PC-3 (cell line): ENCODE measurements at places on chromosomes 13 and 19.
A peak's percentile ranks its signal among the peaks of the same experiment; 100 is the strongest.

DNA sequence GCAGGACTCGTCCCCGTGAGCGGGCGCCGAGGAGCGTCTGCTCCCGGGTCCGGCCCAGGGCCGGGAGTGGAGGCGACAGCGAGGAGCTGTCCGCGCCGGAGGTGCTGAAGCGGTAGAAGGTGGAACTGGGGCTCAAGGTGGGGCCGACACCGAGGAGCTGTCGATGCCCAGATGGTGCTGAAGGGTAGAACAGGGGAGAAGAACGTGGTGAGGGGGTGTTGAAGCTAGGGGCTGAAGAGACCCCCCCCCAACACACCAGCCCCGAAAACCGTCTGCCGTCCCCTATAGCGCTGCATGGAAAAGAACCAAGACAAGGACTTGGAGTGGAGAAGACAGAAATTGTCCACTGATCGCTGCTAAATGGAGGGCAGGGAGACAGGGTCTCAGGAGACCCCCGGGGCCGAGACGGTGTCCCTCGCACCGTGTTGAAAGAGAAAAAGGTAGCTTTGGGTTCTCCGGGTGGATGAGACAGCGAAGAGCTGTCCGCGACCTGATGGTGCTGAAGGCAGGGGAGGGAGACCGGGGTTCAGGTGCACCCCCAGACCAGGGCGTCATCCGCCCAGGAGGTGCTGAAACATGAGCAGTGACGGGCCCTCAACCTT is 7.1 kb upstream of the PDE4C start:
- DNase-seq, result peak; percentile 69

GRCh38 chr13:83536941-83537340 is 345.3 kb downstream of the SLITRK1 start:
- DNase-seq, result peak; percentile 19

- DNase-seq, result peak; percentile 81
These were observed 5.1 kb downstream of the BBC3 start for GRCh38 chr19:47225746-47226425.

DNA sequence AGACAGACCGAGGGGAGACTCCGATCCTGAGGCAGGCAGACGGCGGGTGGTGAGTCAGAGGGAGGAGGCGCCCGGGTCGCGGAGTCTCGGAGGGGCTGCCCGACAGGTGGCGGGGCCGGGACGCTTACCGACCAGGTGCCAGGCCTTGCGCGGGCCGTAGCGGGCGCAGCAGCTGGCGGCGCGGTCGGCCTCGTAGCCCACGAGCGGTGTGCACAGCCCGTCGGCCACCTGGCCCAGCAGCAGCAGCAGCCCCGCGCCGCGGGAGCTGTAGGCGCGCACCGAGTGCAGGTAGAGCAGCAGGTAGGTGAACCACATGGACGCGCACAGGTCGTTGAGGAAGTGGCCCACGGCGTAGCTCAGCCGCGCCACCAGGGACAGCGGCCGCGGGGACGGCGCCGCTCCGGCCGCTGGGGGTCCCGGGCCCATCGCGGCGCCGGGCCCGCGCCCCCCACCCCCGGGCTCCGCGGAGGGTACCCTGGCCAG is 367 bp downstream of the MFSD12 start:
- peak; percentile 45 for DNase-seq

- DNase-seq, result peak; percentile 77
These were observed 3.5 kb upstream of the UBAC2 start for GRCh38 chr13:99197117-99197651.

DNA sequence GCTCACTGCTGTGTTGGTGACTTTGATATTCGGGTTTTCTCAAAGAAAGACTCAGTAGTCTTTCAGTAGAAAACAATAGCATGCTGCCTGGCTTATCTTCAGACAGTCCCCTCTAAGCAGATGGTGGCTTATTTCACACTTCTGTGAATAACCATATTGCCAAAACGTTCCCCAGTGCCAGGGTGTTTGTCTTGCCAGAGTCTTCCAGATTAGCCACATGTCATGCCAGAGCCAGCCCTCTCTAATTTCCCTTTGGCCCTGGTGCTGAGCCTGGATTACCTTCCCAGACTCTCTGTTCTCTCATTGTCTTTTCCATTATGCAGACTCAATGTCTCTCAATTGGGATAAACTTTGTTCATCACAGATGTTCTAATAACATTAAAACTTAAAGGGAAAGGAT is 488.0 kb upstream of the ATXN8OS start:
- DNase-seq, result no peak
